ENCODE measurements at places on chromosomes 13 and 19.
A peak's percentile ranks its signal among the peaks of the same experiment; 100 is the strongest.

GRCh38 chr13:61253105-61253877, 162.4 kb downstream of the PCDH20 start:
- DNase-seq, result peak; percentile 5

DNA sequence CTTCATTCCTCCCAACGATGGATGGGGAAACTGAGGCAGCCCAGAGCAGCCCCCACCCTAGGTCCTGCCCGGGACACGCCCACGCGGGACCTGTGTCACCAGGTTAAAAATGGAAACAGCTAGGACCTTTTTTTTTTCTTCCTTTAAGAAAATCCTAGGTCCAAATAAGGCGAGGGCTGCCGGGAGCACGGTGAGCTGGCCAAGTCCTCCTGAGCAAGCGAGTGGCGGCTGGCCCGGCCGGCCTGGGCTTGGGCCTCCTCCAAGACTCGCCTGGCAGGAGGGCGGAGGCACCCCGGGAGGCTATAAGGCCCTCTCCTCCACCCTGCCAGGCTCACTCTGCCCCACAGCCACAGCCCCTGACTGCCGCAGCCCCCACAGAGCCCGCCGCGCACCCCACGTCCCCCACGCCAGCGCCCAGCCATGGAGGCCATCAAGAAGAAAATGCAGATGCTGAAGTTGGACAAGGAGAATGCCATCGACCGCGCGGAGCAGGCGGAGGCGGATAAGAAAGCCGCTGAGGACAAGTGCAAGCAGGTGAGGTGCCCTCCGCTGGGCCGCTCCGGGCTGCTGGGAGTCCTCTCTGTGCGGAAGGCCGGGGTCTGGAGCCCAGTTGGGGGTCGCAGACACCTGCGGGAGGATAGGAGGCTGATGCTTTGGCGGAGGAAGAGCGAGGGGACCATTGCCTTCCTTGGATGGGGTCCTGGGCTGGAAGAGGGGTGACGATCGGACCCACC, 8.9 kb upstream of the TPM4 start:
- no peak for DNase-seq

GRCh38 chr19:1267477-1268225, 1.5 kb upstream of the CIRBP start:
- DNase-seq, result no peak

- no peak for DNase-seq
Observed at GRCh38 chr13:113466383-113466782, 13.1 kb upstream of the ADPRHL1 start.

GRCh38 chr13:111080642-111081041, 34.5 kb upstream of the ARHGEF7 start:
- no peak for DNase-seq

DNA sequence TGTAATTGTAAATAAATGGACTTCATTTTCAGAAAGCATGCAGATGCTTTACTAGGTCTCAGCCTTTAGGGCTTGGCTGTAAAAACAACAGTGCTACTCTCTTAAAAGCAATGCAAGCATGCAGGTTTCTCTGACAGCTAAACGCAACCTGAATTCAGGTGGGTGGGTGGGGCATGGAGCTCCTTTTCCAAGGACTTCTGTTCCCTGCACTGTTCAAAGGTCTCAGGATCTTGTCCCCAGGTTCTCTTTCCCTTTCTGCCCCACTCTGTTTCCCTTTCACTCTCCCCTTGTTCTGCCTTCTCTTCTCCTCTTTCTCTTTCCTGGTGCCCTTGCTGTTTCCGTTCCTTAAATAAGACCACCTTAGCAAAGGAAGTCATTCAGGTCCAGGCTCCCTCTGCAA, 1527.5 kb upstream of the SLC10A2 start:
- DNase-seq, result no peak

DNA sequence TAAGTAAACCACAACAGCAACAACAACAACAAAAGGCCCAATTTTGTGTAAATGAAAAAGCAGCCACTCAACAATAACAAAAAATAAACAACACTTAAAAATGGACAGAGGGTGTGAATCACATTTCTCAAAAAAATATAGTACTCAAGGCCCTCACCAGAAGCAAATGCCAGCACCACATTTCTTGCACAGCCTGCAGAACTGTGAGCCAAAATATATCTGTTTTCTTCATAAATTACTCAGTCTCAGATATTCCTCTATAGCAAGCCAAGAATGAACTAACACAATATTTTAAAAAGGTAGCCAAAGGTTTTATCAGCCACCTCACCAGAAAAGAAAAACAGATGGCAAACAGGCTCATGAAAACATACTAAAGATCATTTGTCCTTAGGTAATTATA, 3.9 kb upstream of the CD33 start:
- DNase-seq, result no peak

All from GM13977 (cell line).